ENCODE measurements at places on chromosomes 3 and 15.

GRCh38 chr15:40240619-40241221 lies 1.9 kb downstream of the PAK6 start:
- DNase-seq, result no peak

- no peak for DNase-seq
These were observed 56.1 kb downstream of the CRTC3 start for GRCh38 chr15:90585863-90586262.

DNA sequence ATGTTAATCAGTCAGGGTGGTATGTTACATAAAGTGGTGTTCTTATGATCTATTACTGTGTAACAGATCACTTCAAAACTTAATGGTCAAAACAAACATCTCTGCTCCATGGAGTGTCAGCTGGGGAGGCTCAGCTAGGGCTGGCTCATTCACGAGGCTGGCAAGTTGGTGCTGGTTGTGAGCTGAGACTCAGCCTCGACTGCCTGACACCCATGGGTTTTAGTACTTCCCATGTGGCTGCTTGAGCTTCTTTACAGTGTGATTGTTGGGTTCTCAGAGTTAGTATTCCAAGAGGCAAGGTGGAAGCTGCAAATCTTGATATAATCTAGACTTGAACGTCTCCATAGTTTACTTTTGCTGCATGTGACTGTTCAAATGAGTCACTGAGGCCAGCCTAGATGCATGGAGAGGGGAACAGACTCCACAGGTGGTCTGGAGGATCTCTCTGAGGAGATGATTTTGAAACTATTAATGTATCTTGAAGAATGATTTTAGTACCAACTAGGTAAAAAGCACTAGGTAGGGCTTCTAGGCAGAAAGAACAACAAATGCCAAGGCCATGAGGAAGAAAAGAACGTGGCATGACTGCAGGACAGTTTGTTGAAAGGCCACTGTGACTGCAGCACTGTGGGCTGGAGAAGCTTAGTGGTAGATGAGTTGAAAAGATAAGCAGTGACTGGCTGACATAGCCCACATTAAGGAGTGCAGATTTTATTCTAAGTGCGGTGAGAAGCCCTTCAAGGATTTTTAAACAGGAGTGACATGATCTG lies 281.1 kb upstream of the PROK2 start:
- no peak for DNase-seq

DNA sequence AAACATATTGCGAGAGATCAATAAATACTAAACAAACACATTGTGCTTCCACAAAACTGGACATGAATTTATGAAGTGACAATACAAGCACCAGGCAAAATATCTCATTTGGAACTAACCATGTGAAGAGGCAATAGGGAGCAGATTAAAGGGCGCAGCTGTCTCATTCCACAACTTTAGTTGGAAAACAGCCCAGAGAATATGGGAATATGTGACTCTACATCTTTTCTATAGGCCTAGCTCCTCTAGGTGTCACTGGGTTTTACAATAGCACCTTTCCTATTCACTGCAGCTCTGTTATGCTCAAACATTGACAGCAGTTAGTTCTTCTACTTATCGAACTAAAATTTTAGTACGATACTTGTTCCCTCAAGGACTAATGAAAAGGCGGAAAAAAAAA lies 866.3 kb upstream of the GBE1 start:
- DNase-seq, result no peak

DNA sequence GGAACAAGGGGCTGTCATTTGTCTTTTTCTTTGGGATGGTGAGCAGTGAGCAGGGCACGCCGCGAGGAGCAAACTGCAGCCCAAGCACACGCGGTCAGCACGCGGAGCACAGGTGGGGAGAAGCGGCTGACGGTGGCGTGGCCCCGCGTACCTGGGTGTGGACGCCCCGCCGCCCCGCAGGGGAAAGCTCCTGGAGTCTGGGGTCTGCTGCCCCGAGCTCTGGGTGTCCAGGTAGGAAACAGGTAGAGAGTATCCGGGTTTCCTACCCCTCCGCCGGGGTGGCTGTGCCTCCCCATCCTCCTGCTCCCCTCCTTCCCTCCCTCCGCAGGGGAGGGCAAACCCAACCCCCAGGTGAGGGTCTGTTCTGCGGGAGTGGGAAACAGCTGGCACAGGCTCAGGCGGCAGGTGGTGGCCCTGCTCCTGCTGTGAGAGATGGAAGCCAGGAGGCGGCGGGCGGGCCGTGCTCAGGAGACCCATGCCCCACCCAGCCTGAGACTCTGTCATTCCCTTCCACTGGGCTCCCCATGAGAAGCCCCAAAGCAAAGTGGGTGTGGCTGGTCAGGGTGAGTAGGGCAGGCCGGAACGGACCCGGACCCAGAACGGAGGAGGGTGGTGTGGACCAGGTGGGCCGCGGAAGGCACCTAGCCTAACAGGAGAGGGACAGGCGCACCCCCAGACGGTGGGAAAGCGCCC lies 56.9 kb upstream of the CGNL1 start:
- DNase-seq, result peak; percentile 53

DNA sequence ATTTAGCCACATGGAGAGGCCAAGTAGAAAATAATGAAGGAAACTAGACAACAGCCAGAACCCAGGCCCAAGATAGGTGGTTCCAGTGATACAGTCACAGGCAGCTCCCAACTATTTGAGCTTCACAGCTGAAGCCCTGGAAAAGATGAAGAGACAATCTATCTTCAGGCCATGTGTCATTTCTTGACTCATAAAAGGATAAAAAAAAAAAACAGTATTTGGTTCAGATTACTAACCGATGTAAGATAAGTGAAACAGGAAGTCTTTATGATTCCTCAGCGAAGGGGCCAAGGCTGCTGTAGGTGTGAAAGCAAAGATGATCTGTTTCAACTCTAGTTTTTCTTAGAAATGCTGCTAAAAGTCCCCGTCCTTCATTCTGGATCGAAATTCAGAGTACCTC lies 394.6 kb downstream of the ZNF385D start:
- DNase-seq, result no peak

DNA sequence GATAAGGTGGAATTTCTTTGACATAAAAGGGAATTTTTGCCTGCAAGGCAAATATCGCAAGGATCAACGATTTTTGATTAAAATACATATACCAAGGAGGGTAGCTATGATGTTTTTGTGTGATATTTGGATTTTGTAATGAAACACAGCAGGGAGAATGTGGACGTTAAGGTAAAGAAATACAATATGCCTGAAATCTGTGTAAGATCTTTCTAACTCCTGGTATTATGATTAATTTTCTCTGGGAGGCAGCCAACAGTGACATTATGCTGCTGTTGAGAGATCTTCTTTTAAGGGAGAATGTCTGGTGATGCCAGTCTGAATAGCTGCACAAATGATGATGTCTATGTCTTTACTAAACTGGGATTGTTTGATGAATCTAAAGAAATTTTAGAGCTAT lies 972.2 kb downstream of the SQOR start:
- DNase-seq, result no peak

GRCh38 chr15:91950631-91951329 lies 97.3 kb downstream of the SLCO3A1 start:
- no peak for DNase-seq

- peak; percentile 69 for DNase-seq
These were observed at the start of gene FAM131A for GRCh38 chr3:184337399-184337714. TSS of gene FAM131A (plus strand) at chr3:184337600. CDS start at chr3:184337631, 31 bp downstream.

DNA sequence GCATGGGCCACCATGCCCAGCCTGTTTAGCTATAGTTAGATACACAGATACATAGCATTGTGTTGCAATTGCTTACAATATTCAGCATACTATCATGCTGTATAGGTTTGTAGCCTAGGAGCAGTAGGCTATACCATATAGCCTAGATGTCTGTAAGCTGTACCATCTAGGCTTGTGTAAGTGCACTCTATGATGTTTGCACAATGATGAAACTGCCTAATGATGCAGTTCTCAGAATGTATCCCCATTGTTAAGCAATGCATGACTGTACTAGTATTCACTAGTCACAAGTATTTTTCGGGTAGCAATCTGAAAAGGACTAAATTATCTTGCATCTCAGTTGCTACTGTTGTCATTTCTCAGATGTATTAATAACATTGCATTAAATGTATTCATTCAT lies 16.0 kb downstream of the PIGB start:
- DNase-seq, result no peak

GRCh38 chr15:32029409-32029861 lies 880 bp upstream of the CHRNA7 start:
- DNase-seq, result no peak

- DNase-seq, result no peak
These were observed 735 bp downstream of the GOLGA8B start for GRCh38 chr15:34582461-34583371.

DNA sequence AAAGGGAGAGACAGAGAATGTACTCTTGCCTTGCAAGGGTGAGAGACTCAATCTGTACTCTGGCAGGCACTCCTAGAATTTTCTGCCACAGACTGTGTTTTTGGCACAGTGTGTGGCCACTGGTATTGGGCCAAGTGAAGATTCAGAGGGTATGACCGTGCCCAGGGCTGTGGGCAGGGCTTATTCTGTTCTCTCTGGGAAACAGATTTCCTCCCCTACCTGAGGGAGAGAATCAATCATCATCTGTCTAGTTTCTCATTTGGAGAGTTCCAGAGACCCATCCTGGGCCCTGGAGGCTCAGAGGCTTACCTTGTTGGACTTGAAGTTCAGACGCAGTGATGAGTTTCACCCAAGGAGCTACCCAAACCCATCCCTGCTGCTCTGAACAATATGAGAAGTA lies 28.2 kb downstream of the CSTA start:
- DNase-seq, result no peak

GRCh38 chr3:127787071-127787490 lies 35.2 kb downstream of the MGLL start:
- peak; percentile 38 for DNase-seq

GRCh38 chr3:27905625-27906024 lies 183.5 kb upstream of the EOMES start:
- DNase-seq, result no peak

DNA sequence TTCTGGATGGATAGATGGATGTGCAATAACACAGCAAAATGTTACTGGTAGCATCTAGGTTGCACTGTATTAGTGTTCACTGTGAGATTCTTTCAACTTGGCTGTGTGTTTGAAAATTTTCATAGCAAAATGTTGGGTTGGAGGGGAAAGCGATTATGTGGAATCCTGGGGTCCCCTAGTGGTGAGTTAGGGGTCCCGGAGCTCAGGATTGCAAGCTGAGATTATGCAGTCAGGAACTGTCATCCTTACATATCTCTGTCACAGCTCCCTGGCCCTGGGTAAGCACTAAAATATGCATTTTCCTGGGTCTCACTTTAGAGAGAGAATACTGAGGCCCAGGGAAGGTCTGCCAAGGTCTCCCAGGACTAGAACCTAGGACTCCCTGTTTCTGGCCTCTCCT lies 77.2 kb downstream of the CEMIP start:
- DNase-seq, result no peak

DNA sequence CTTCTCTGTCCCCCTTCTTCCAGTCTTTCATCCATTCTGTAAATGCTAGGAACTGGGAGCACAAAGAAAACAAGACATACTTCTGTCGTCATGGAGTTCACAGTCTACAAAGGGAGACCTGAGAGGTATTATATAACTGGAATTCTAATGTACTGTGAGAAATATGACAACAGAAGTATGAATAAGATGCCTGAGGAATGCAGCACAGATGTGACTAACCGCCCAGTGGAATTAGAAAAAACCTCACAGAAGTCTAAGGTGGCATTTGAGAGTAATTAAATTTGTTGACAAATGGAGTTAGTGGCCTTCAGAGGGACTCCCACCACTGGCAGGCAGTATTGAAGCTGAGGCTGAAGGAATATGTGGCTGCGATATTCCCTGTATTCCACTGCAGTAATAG lies 168.5 kb upstream of the FAM3D start:
- DNase-seq, result no peak

- no peak for DNase-seq
These were observed 15.7 kb downstream of the GTPBP8 start for GRCh38 chr3:113006359-113007056.

- DNase-seq, result peak; percentile 84
These were observed 40.5 kb upstream of the SMAD6 start for GRCh38 chr15:66661432-66662096.

DNA sequence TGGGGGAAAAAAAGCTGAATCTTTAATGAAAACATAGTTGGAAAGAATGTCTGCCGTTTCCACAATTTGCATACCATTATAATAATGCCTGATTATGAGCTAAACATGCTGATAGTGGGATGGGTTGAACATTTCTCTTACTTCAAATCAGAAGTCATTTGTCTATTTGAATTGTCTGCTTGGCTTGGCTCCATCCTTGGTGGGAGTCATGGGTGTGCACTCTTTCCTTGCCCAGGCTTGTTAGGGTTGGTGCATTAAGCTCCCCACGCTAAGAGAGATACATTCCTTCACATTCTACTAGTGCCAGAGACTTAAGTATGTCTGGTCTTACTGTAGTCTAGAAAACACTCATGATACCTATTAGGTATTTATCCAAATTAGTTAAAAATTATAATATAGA lies 121.4 kb upstream of the RARB start:
- DNase-seq, result no peak

DNA sequence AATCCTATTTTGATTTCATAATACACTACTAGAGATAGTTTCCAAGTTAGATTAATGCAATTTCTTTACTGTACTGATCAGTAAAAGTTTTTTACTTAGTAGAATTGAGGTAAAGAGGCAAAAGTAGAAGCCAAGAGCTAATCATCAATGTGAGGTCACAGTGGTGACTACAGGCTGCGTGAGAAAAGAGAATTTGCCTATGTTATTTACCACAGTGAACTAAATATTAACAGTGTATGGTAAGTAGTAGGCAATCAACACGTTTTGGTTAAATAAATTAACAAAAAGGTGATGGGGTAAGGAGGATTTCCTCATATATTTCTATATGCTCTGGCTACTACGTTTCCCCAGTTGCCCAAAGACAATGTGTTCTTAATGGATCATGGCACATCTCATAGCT lies 202.2 kb upstream of the CMC1 start:
- no peak for DNase-seq

DNA sequence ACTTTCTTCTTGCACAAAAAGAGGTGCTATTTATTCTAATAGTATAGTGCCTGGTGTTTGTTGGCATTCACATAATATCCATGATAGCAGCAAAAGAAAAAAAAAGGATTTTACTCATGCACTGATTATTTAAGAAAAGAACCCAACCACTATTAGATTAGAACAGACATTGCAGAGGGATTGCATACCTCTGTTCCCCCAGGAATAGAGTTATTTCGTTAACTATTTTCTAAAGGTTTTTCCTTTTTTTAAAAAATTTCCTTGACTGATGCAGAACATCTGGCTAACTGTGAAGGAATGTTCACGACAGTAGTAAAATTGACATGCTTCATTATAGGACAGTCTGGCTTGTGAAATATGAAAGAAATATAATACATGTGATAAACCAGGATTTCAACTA lies 136.6 kb upstream of the PTX3 start:
- no peak for DNase-seq

- peak; percentile 84 for DNase-seq
These were observed at the start of gene ZNF619 for GRCh38 chr3:40476478-40477470. TSS of gene ZNF619 (plus strand) at chr3:40477122. CDS start at chr3:40477980, 858 bp downstream.

- no peak for DNase-seq
These were observed 49.7 kb upstream of the RBSN start for GRCh38 chr3:15148614-15149013.

GRCh38 chr3:177421481-177421785 lies 224.2 kb upstream of the TBL1XR1 start:
- no peak for DNase-seq

GRCh38 chr3:195796795-195797194 lies 14.9 kb downstream of the MUC4 start:
- DNase-seq, result no peak

Measured in heart left ventricle (tissue), 16 donors.